ENCODE measurements at places on chromosomes 6 and 20. TPM values are rescaled to one million over a fixed set of nuclear protein-coding genes. Genes with fewer than 3 reads are reported as not detected.

TBCC gene
- total RNA-seq: 20.4 TPM

TRDN gene
- not detected for total RNA-seq

B4GALT5 gene
- 67.1 TPM for total RNA-seq

DNA sequence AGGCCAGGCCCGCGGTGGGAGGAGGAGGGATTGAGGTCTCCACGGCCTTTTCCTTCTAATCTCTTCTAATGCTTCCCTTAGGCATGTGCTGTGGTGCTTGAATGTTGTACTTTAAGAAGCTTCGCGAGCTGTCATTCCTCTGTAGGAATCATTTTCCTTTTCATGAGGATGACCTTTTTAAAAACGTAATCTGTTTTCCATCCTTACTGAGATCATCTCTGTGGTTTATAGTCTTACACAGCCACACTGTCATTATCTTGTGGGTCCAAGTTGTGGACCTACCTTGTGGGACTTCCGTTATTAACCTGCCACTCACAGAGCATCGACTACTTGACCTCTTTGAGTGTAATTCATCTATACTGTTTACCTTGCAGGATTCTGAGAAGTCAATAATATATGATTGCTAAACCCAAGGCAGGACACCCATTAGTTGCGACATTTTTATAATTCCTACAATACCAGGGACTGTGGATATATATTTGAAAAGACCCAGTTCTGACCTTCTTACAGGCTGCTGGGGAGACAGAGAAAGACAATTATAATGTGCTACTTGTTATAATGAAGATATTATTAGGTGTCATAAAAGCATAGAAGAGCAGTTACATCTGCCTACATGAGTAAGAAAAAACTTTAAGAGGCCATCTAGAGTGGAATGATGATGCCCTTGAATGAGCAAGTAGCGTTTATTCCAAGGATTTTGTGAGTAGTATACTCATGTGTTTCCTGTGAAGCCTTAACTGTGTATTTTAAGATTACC lies 842 bp downstream of the SLC25A27 start:
- DNase-seq: no peak
- no peaks in the 10 kb centered on the region for H3K27me3 ChIP-seq
- H3K4me1 ChIP-seq: peaks cover 7% of the 10 kb centered on the region

DNA sequence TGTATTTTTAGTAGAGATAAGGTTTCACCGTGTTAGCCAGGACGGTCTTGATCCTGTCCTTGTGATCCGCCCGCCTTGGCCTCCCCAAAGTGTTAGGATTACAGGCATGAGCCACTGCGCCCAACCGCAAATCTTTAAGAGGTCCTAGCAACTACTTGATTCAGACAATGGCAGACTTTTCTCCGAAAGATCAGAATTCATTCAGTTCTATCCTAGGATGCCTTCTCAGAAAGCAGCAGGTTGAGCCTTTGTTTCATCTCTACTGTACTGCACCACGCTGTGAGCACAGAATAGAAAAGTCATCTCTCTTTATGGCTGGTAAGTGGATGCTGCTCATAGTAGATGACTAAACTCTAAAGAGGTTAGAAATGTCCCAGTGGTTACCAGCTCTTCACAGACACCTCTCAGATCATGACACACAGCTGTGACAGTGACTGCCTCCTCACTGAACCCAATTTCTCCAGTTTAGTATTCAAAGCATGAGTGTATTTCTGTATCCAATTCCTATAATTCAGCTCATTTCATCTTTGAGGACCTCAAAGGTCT lies 6.0 kb upstream of the HSF2 start:
- no peak overlapping the region for H3K4me3 ChIP-seq
- no peak overlapping the region for H3K27ac ChIP-seq
- no peaks in the 10 kb centered on the region for H3K27me3 ChIP-seq
- H3K4me1 ChIP-seq: no peaks in the 10 kb centered on the region
- H3K36me3 ChIP-seq: no peaks in the 10 kb centered on the region
- no peak for DNase-seq

- H3K4me3 ChIP-seq: no peak overlapping the region
- DNase-seq: no peak
Observed at GRCh38 chr6:54988576-54988975, 142.0 kb downstream of the FAM83B start.

DNA sequence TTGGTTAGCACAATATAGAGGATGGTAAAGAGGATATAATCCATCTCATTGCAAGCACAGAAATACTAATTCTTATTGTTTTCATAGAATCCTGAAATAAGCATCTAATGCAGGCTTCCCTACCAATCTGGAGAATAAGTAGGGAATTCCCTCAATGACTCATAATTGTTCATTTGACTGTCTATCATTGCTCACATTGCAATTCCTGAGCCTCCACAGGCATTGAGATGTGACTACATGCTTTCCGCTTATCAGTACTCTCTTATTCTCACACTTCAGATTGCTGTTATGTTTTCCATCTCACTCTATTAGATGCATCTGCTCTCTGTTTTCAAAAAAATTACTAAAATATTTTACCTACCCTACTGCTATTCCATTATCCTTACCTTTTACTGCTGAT lies 216.2 kb upstream of the PRSS16 start:
- no peaks in the 10 kb centered on the region for H3K27me3 ChIP-seq
- no peak for DNase-seq
- 0 out of 2 replicates have a peak, but pooled peaks cover 7% of the 10 kb centered on the region for H3K4me1 ChIP-seq
- no peaks in the 10 kb centered on the region for H3K36me3 ChIP-seq

- H3K27me3 ChIP-seq: no peaks in the 10 kb centered on the region
- no peak for DNase-seq
- H3K27ac ChIP-seq: no peak overlapping the region
- H3K4me3 ChIP-seq: no peak overlapping the region
Observed at GRCh38 chr20:6683021-6683977, 84.2 kb upstream of the BMP2 start.

MLIP gene
- 0.88 TPM for total RNA-seq

POM121L2 gene
- not detected for total RNA-seq

DNA sequence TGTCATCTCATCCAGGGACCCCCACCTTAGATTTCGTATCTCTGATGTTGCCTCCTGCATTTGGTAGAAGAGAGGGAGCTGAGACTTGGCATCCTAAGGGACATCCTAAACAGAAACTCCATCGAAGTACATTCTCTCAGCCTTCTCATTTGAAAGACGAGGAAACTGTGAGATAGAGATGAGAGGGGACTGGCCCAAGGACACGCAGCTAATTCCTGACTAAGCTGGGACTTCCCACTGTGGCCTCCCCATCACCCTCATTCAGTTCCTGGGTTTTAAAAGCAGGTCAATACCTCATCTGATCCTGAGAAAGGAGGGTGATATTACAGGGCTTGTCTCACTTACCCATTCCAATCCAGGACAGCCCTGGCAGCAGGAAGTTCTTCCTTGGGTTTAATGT lies 855 bp upstream of the WFDC5 start:
- no peak overlapping the region for H3K27ac ChIP-seq
- no peaks in the 10 kb centered on the region for H3K4me1 ChIP-seq
- no peak overlapping the region for H3K4me3 ChIP-seq
- no peaks in the 10 kb centered on the region for H3K36me3 ChIP-seq
- DNase-seq: no peak

GRCh38 chr6:24490948-24491347 lies 1.6 kb upstream of the GPLD1 start:
- no peaks in the 10 kb centered on the region for H3K36me3 ChIP-seq
- H3K27me3 ChIP-seq: no peaks in the 10 kb centered on the region
- no peak overlapping the region for H3K27ac ChIP-seq
- H3K4me1 ChIP-seq: no peaks in the 10 kb centered on the region
- no peak for DNase-seq

GRCh38 chr6:75431379-75431778 lies 62.2 kb downstream of the FILIP1 start:
- H3K4me1 ChIP-seq: no peaks in the 10 kb centered on the region
- no peak overlapping the region for H3K27ac ChIP-seq
- no peaks in the 10 kb centered on the region for H3K36me3 ChIP-seq
- no peak for DNase-seq
- no peaks in the 10 kb centered on the region for H3K27me3 ChIP-seq
- no peak overlapping the region for H3K4me3 ChIP-seq

- no peaks in the 10 kb centered on the region for H3K27me3 ChIP-seq
- no peak overlapping the region for H3K27ac ChIP-seq
- no peaks in the 10 kb centered on the region for H3K4me1 ChIP-seq
- DNase-seq: no peak
- no peaks in the 10 kb centered on the region for H3K36me3 ChIP-seq
Observed at GRCh38 chr20:3661814-3662665, 1.2 kb downstream of the GFRA4 start.

DNA sequence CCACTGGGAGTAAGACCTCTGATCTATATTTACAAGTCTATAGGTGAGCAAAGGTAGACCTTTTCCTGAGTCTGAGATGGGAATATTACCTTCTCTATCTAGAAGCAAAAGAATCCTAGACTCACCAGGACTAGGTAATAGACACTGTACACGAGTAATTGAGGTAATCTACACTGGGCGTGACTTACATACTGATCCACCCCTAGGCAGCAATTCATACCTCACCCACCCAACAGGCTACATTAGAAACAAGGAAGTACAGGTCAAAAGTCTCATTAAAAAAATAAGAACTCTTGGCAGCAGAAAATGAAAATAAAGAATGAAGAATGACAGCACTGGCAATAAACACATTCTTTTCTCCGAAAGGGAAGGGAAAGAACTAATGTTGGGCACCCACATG lies 7.6 kb downstream of the CSNK2A1 start:
- no peak overlapping the region for H3K4me3 ChIP-seq
- H3K27ac ChIP-seq: no peak overlapping the region
- no peak for DNase-seq
- H3K27me3 ChIP-seq: no peaks in the 10 kb centered on the region
- H3K36me3 ChIP-seq: peaks cover 1% of the 10 kb centered on the region

DNA sequence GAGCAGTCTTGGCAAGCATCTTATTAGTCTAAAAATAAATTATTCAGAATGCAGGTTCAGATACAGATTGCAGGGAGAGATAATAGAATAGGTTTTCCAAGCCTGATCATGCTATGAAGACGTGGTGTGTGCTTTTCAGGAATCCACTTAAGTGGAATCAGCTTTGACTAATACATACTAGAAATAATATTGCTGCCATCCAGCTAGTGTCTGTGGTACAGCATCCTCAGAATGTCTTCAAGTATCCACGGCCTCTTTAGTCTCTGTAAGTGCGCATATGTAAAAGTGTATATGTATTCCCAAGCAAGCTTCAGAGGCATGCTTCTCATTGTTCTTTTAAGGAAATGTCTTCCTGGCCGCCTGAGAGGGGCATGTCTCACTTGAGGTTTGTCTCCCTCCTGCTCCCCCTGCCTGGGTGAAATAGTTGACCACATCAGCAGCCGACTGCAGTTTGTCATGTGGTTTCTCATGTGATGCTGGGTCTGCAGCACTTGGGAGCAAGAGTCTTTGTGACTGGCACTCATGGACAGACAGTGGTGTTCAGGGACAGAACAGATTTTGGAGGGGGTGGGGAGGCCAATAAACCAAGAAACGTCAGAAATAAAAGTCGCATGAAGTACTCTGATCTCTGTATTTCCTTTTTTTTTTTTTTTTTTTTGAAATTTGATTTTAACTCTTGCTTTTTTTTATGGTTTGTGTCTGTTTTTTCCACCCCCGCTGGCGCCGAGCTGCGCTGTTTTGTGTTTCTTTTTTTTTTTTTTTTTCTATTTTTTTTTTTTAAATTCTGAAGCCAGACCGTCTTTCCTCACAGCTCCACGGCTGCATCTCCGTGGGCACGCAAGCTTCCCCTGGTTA lies 150.8 kb downstream of the PRL start:
- no peak overlapping the region for H3K27ac ChIP-seq
- no peak overlapping the region for H3K4me3 ChIP-seq
- DNase-seq: no peak

DNA sequence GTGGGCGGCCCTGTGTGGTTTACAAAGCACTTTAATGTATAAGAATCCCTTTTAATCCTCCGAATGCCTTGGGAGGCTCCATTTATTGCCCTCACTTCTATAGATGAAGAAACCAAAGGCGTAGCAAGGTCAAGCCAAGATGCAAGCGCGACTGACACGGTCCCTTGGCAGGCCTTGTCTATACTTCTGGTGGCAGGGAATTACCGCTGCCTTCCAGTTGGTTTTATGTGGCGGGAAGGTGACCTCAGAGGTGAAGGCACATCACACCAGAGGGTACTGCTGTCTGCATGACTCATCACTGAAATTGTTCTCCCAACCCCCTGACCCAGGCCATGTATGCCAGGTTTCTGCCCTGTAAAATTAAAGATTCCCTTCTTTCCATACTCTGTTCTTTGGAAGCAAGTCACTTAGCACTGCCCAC lies 36.1 kb upstream of the NAA20 start:
- no peak for DNase-seq
- H3K27me3 ChIP-seq: no peaks in the 10 kb centered on the region
- peaks cover 30% of the 10 kb centered on the region for H3K4me1 ChIP-seq
- H3K4me3 ChIP-seq: no peak overlapping the region

SLC4A11 gene
- 8.6 TPM for total RNA-seq

ZNF391 gene
- total RNA-seq: 5.0 TPM

TAGAP gene
- total RNA-seq: not detected

TNFRSF6B gene
- total RNA-seq: not detected

DNA sequence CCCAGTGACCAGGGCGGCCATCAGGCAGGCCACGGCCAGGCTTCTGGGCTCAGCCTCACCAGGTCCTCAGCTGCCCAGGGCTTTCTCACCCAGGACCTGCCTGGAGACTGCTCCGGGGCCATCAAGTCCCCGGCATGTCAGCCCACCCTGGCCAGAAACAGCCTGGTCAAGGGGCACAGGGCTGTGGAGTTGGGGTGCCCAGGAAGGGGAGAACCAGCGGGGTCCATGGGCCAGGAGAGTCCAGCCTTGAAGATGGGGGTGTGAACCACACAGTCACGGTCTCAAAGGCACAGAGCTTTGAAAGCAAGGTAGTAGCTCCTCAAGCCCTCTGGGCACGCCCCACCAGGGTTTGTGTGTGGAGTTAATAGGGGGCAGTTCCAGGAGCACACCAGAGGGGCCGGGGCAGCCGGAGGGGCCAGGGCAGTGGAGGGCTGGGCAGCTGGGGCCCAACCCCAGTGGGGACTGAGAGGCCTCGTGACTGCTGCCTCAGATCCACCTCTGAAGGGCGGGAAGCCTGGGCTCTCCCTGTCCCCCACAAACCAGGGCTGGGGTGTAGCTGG lies 48.0 kb upstream of the BHLHE23 start:
- no peaks in the 10 kb centered on the region for H3K36me3 ChIP-seq
- H3K27ac ChIP-seq: no peak overlapping the region
- no peaks in the 10 kb centered on the region for H3K27me3 ChIP-seq

DDX43 gene
- total RNA-seq: not detected

GRCh38 chr6:113595911-113596376 lies 261.2 kb upstream of the MARCKS start:
- H3K27me3 ChIP-seq: no peaks in the 10 kb centered on the region
- H3K4me3 ChIP-seq: no peak overlapping the region
- no peaks in the 10 kb centered on the region for H3K36me3 ChIP-seq
- no peak for DNase-seq

IPCEF1 gene
- 1.4 TPM for total RNA-seq

C20orf141 gene
- not detected for total RNA-seq

GPLD1 gene
- total RNA-seq: 9.0 TPM

DNA sequence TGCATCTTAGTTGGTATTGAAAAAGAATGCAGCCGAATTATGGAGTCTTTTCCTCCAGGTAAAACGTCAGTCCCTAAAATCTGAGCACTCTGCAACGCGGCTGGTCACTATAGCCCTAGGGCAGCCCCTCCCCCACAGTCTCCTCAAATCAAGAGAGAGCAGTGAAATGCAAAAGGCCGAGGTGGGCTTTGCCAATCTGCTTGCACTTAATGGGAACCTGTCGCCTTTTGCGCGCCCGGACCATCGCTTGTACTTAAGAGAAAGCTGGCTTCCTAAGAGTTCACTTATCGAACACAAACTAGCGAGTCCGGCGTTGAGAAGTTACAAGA lies 447 bp downstream of the MCM3 start:
- H3K27ac ChIP-seq: no peak overlapping the region
- H3K27me3 ChIP-seq: no peaks in the 10 kb centered on the region
- peak overlapping the region; percentile 87 for H3K4me3 ChIP-seq
- peak; percentile 78 for DNase-seq
- H3K4me1 ChIP-seq: 0 out of 2 replicates have a peak, but pooled peaks cover 6% of the 10 kb centered on the region

Measured in Caco-2 (cell line).